ENCODE measurements at places on chromosomes 12 and 14.
A peak's percentile ranks its signal among the peaks of the same experiment; 100 is the strongest.

- no peak for DNase-seq
These were observed 9.3 kb upstream of the CDK2AP1 start for GRCh38 chr12:123280971-123281370.

- DNase-seq: peak; percentile 55
These were observed 9.8 kb upstream of the ZNF385A start for GRCh38 chr12:54394281-54394719.

DNA sequence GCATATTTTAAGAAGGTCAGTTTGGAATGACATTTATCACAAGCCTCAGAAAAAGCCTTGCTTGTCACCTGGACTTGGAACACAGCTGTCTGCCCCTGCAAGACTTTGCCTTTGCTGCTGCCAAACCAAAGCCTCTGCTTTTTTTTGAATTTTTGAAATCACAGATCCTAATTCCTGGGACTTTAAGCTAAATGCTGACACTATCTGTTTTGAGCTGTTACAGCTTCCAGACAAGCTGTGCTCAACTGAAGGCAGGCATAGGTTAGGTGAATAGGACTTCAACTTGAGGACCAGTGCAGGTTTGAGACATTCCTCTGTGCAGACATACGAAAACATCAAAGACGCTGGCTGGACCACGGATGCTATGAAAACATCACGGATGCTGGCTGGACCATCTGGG is 11.3 kb upstream of the CDKN3 start:
- no peak for DNase-seq

- DNase-seq: no peak
These were observed 76.1 kb downstream of the SAMD4A start for GRCh38 chr14:54642801-54643695.

GRCh38 chr14:81246461-81247270 is 25.9 kb upstream of the GTF2A1 start:
- DNase-seq: no peak

DNA sequence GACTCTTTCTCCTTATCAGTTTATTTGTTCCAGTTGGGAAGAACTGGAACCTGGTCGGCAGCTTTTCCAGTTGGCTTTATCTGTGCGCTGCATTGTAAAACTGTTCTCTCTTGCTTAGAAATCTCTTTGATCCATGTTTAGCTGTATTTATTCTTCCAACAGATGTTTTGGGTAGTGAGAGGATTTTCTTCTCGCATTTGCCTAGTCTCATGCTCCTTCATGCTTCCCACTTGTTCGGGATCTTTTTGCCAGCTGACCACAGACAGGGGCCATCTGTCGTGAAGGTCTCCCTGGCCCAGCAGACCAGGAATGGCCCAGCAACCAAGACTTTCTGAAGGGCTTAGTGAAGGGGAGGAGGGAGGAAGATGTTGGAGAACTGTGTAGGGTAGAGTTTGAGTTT is 21.6 kb downstream of the NTF3 start:
- DNase-seq: no peak

DNA sequence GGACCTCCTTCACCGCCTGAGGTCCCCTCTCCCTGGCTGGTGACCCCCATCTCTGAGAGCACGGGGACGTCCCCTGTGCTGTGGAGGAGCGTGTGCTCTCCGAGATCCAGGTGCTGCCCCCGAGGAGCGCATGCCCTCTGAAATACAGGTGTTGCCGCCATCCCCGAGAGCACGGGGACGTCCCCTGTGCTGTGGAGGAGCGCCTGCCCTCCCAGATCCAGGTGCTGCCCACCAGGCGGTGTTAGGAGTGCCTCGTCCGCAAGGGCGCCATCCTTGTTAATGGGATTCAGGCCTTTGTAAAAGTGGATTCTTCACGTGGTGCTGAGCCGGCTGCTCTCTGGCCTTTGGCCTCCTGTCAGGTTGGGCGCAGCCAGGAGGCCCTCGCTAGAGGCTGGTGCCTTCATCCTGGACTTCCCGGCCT is 10.1 kb downstream of the NOC4L start:
- no peak for DNase-seq

DNA sequence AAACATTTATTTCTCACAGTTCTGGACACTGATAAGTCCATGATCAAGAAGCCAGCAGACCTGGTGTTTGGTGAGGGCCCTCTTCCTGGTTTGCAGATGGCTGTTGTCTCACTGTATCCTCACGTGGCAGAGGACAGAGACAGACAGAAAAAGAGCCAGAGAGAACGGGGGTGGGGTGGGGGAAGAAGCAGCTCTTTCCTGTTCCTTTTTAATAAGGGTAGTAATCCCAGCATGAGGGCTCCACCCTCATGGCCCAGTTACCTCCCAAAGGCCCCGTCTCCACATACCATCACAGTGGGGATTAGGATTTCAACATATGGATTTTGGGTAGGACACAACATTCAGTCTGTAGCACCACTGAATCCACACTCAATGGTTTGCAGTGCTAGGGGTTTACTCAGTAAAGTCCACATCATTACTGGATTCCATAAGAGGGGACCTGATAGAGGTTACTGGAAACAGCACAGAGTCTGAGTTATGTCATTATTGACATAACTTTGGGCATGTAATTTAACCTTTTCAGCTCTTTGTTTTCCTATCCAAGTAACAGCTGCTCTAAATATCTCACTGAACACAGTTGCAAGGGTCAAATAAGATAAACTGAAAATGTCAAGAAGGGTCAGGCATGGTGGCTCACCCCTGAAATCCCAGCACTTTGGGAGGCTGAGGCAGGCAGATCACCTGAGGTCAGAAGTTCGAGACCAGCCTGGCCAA is 53.2 kb downstream of the RPAP3 start:
- DNase-seq: no peak

GRCh38 chr12:123502163-123502704 is 31.3 kb downstream of the RILPL1 start:
- DNase-seq: no peak

GRCh38 chr12:49051373-49051764 is 9.2 kb downstream of the KMT2D start:
- DNase-seq: no peak

DNA sequence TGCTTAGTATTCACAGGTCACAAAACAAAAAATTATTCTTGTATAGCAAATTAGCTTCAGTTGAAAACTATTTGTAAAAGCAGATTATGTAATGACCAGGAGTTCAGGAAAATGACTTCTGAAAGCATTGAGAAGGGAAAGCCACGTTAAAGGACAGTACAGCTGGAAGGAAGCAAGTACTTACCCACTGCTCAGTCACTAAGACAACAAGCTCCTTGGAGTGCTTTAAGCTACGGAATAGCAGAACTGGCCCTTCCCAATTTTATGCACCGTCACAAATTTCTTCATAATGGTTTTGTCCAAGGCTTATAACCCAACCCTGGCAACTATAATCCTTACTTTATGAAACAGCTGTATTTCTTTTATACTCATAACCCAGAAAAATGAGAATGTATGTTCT is 13.0 kb upstream of the SNAPC1 start:
- DNase-seq: peak; percentile 54

DNA sequence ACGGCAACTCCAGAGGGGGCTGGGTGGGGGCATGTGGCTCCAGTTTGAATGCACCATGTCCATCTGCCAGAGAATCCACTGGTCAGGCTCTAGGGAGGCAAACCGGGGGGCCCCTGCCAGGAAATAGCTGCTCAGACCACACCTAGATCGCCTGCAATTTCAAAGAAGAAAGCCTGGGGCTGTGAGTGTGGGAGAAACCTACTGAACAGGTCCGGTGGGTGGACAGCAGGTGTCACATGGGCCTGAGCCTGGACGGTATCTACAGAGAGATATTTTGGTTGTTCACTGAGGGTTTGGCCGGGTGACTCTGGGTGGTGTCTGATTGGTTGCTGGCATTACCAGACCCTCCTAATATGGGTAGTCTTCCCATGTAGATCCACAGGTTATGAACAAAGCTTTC is 32.0 kb downstream of the DAO start:
- no peak for DNase-seq

GRCh38 chr14:65336191-65336591 is 76.3 kb upstream of the FUT8 start:
- DNase-seq: no peak

DNA sequence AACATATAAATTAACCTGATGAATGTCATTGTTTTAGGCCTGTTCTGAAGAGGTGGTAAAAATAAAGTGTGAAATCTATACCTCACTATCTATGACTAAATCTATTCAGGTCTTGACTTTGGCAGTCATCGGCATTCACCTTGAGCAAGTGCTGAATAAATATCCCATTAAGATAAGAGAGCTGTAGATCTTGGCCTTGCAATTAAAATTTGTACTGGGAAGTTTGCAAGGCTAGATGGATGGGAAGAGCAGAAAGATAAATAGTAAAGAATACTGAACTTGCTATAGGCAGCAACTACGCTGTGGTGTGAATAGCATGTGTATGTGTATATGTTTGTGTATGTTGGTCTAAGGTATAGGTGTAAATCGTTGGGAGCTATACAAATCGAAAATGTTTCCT is 325.9 kb upstream of the PRICKLE1 start:
- no peak for DNase-seq

GRCh38 chr12:53980104-53980801 is 4.7 kb upstream of the HOXC10 start:
- DNase-seq: no peak

GRCh38 chr14:93146119-93146518 is 30.4 kb upstream of the ITPK1 start:
- DNase-seq: no peak

- DNase-seq: no peak
These were observed 857.0 kb downstream of the NRXN3 start for GRCh38 chr14:79027138-79027537.

GRCh38 chr14:96126339-96126782 is 78.3 kb upstream of the BDKRB2 start:
- DNase-seq: no peak

DNA sequence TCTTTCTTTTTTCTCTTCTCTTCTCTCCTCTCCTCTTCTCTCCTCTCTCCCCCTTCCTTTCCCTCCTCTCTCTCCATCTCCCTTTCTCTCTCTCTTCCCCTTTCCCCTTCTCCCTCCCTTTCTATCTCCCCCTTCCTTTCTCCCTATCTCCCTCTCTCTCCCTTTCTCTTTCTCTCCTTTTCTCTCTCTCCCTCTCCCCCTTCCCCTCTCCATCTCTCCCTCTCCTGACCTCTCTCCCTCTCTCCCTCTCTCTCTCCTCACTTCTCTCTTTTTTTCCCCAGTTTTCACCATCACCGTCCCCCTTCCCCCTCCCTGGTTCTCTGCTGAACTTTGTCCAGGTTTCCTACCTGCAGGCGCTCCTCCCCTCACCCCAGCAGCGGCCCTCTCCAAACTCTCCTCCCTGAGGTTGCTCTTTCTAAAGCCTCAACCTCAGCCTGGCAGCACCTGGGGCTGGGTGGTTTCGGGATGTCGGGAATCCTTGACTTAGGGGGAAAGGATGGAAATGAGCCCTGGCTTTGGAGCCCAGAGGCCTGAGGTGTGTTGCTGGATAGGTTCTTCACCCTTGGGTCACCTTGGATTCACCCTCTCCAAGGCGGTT is 14.7 kb upstream of the TBX3 start:
- no peak for DNase-seq

- DNase-seq: no peak
These were observed 21.4 kb downstream of the WNT5B start for GRCh38 chr12:1650260-1650977.

DNA sequence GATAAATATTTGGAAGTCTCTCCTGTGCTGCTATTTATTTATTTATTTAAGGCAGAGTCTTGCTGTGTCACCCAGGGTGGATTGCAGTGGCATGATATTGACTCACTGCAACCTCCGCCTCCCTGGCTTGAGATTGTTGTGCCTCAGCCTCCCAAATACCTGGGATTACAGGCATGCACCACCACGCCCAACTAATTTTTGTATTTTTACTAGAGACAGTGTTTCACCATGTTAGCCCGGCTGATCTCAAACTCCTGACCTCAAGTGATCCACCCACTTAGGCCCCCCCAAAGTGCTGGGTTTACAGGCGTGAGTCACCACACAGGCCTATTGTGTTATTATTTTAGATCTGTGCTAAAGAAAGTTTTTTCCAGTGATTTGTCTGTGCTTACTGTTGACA is 225.2 kb downstream of the CCER1 start:
- DNase-seq: no peak

- no peak for DNase-seq
These were observed 16.6 kb upstream of the IFI27L2 start for GRCh38 chr14:94145902-94146527.

- no peak for DNase-seq
These were observed 54.4 kb downstream of the GPR137C start for GRCh38 chr14:52607061-52607460.

DNA sequence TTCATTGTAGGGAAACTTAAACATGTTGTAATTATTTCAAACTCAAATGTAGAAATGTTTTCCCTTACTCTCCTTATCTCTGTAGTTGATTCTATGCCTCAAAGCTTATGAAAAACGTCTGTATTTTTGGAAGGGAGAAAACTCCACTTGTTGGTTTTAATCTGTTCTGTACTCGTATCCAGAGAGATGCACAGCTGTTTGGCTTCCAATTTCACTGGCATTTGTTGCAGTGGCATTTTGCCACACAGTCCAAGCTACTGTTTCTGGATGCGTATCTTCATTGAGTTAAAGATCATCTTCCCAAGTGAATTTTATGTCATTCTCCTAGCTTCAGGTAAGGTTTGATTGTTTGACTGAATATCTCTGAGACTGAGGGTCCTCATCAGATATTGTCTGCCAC is 481.4 kb downstream of the TRHDE start:
- DNase-seq: no peak

- no peak for DNase-seq
These were observed 73.3 kb downstream of the ASCL4 start for GRCh38 chr12:107847830-107848229.

DNA sequence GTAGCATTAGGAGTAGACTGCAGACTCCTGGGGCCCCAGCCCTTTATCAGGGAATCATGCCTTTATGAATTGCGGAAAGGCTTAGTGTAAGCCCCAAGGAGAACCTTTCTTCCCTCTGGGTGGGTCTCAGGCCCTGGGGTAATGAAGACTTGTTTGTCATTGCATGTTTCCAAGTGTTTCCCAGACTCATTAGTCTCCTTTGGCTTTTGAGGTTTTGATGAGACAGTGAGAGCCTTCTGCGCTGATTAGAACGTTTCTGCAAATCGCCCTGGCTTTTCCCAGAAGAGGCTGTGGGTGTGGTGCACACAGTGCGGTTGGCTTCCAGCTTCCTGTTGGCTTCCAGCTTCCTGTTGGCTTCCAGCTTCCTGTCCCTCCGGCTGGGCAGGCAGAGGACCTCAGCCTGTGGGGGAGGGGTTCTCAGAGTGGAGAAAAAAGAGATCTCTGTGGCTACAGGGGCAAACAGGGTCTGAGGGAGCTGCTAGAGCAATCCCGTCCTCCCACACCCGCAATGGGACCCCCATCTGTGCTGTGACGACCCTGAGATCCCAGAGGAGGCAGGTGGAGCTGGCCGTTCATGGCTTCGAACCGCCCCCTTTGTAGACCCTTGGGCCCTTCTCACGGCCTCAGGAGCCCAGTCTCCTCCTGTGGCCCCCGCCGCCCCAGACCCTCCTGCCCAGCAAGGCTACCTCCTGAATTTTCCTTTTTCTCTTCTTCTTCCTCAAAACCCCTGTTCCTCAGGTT is 42.1 kb downstream of the GPR68 start:
- no peak for DNase-seq

DNA sequence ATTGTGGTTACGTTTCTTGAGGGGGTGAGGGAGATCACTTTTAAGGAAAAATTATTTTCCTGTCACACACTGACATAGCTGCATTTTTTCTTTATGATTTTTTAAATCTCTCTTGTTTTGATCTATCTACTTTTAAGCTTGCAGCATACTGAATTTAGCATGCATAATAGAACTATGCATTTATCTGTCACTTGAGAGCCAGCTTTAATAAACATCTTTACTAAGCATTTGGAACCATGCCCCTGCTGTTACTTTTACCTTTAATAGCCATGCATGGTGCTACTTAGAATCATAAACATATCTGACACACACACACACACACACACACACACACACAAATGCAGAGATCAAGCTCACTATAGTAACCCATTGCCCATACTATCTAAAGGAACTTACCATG is 486.2 kb downstream of the NELL2 start:
- DNase-seq: no peak
